ENCODE measurements at places on chromosomes 6 and 20.

DNA sequence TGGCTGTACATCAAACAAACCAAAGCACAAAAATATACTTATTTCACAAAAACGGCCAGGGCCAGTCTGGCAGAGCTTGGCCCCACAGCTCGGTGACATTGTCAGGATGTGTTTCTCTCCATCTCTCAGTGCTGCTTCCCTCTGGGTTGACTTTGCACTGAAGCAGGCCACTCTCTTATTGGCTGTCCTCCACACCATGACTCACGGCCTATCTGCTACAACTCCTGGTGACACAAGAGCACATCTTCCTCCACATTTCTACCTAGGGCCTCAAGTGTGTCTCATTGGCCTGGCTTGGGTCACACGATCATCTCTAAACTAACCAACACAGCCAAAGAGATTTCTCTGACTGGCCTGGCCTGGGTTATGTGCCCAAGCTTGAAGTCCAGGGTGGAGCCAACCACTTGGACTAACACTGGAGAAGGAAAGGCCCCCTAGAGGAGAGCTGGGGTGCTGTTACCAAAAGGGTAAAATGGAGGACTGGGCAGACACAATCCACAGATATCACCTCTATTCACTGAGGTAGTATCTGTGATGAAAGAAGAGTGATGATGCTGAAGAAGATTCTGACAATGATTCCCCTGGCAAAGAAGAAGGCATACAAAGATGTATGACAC is 159.8 kb upstream of the TSHZ2 start:
- DNase-seq, result peak; percentile 5

GRCh38 chr6:130409418-130410100 is 43.7 kb downstream of the TMEM200A start:
- no peak for DNase-seq

DNA sequence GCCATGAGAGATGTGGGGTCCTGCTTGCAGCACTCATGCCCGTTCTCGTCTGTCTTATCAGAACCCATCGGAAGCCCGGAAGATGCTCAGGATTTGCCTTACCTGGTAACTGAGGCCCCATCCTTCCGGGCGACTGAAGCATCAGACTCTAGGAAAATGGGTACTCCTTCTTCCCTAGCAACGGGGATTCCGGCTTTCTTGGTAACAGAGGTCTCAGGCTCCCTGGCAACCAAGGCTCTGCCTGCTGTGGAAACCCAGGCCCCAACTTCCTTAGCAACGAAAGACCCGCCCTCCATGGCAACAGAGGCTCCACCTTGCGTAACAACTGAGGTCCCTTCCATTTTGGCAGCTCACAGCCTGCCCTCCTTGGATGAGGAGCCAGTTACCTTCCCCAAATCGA is 8.3 kb downstream of the PI16 start:
- DNase-seq, result peak; percentile 18

- DNase-seq, result no peak
Observed at GRCh38 chr6:166449036-166449435, 66.3 kb upstream of the MPC1 start.

GRCh38 chr6:28615955-28616747 is 90.5 kb downstream of the GPX5 start:
- no peak for DNase-seq

DNA sequence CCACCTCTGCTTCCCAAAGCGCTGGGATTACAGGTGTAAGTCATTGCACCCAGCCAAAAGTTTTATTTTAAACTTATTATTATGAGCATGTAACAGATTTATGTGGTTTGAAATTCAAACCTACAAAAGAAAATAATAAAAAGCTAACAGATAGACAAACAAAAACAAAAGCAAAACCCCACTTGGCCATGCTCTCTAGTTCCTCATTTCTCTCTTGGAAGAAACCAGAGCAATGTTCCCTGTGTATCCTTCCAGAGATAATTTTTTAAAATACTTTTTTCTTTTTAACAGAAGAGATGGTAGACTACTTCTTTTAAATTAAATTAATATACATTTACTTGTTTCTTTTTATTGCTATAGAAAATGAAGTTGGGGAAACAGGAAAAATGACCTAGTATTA is 28.0 kb upstream of the SLC17A3 start:
- no peak for DNase-seq

- peak; percentile 72 for DNase-seq
Observed at GRCh38 chr6:14638906-14639761, 521.6 kb downstream of the CD83 start.

GRCh38 chr20:39632176-39632575 is 670.0 kb downstream of the DHX35 start:
- no peak for DNase-seq

- no peak for DNase-seq
Observed at GRCh38 chr6:123022975-123023374, 26.9 kb downstream of the CLVS2 start.

DNA sequence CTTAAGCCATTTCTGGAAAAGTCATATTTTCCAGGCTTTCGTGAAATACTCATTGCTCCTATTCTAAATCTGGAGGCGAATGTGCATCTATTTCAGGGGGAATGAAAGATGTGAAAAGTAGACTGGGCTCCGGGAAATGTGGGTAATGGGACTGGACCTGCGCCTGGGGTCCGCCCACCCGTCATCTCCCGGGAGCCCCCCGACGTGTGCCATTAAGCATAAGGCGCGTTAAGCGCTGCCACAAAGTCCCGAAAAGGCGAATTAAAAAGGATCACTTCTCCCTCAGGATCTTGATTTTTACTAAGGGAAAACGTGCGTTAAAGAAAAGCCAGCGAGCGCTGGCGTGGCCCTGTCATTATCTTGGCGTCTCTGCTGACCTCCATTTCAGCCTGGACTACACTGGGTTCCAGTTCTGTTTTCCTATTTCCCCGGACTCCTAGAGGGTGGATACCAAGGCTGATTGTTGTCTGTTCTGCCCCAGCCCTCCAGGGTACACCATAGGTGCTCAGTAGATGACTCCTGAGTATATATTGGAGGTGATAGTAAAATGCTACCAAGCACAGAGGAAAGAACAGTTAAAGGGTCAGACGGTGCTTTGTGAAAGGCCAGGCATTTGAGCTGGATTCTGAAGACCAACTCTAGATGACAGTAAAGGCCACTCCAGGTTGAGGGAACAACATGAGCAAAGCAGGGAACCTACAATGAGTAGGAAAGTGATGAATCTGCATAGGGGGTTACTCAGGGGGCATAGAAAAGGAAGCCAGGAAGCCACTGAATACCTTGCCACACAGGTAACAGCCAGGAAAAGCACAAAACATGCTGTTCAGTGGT is 89.2 kb upstream of the ARID1B start:
- DNase-seq, result peak; percentile 64

GRCh38 chr6:100612094-100612493 is 147.4 kb upstream of the SIM1 start:
- DNase-seq, result no peak

- peak; percentile 48 for DNase-seq
Observed at GRCh38 chr6:169589293-169589692, 112.5 kb downstream of the WDR27 start.

DNA sequence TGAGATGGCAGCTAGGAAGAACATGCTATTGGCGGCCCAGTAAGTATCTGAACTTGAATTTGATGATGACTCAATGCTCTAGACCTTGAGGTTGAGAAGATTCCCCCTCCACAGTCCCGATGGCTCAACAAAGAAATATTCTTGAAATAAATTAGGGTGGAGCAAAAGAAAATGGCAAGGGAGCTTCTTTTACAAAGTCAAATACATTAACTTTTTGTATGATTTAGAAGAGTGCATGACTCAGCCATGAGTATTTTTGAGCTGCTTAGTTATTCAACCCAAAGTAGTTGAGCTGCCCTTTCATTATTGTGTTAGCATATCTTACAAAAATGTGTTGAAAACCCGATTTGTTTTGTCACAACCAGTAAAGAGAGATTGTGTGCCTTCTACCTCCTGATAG is 7.6 kb downstream of the TFAP2C start:
- DNase-seq, result peak; percentile 95

- DNase-seq, result no peak
Observed at GRCh38 chr6:53648184-53648943, 17.2 kb downstream of the KLHL31 start.

DNA sequence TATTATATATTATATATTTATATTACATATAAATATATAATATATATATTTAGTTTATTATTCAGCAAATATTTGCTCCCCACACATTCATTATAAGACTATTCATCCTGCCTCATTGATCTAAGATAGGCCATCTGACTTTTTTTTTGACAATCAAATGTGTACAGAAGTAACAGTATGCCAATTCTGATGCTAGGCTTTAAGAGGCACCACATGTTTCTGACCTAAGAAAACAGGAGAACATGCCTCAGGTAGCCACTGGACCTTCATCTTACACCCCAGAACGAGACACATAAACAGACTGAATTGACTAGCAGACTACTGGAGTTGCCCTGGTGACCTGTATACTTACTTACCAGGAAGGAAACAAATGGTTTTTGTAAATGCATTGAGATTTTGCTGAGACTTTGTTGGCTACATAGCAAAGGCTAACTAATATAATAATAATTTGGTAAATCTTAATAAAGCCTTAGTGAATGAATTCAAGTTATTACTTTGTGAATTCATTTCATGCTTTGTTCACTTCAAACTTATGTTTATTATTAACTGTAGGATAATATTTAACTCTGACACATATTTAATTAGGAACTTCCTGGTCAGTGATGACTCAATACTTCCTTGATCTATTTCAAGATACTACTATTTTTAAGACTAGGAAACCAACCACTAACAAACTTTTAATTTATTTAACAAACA is 13.4 kb upstream of the MYO6 start:
- peak; percentile 26 for DNase-seq

- DNase-seq, result no peak
Observed at GRCh38 chr6:146422789-146423375, 120.8 kb upstream of the RAB32 start.

DNA sequence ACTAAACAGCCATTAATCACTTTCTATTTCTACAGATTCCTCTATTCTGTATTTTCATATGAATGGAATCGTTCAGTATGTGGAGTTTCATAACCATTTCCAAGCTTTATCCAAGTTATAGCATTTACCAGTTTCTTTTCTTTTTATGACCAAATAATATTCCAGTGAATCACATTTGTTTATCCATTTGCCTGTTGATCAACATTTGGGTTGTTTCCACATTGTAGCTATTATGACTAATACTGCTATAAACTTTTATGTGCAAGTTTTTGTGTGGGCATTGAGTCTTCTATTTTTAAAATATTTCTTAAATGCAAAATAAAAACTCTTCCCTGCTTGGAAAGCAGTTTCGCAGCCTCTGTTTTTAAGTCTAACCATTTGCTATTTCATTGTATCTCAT is 336.4 kb upstream of the OPRM1 start:
- no peak for DNase-seq

- peak; percentile 48 for DNase-seq
Observed at GRCh38 chr20:48722737-48723191, 105.0 kb downstream of the PREX1 start.

DNA sequence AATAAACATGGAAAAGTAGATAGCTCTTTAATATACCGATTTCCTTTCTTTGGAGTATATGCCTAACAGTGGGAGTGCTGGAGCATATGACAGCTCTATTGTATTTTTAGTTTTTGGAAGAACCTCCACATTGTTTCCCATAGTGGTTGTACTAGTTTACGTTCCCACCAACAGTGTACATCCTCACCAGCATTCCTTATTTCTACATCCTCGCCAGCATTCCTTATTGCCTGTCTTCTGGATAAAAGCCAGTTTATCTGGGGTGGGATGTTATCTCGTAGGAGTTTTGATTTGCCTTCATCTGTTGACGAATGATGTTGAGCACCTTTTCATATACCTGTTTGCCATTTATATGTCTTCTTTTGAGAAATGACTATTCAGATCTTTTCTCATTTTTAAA is 2.6 kb downstream of the MICA start:
- DNase-seq, result no peak

- peak; percentile 73 for DNase-seq
Observed at GRCh38 chr6:132526461-132526860, 11.6 kb upstream of the TAAR9 start.

DNA sequence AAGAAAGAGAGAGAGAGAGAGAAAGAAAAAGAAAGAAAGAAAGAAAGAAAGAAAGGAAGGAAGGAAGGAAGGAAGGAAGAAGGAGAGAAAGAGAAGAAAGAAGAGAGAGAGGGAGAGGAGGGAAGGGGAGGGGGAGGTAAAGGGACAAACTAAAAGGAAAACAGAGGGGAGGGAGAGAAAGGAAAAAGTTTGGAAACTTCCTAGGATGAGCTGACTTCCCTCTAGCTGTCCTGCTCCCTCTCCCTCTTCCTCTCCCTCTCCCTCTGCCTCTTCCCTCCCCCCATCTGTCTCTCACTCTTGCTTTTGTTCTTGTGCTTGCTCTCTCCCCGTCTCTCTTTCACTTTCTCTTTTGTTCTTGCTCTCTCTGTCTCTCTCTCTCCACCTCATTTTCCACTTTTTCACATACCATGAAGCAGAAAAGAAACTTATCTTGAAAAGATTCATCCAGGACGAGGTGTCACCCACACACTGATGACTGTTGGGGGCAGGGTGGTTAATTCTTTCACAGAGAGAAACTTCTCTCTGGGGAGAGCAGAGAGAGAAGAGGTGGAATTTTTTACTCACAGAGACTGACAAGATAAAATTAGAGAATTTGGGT is 56.4 kb upstream of the DUSP22 start:
- peak; percentile 56 for DNase-seq

DNA sequence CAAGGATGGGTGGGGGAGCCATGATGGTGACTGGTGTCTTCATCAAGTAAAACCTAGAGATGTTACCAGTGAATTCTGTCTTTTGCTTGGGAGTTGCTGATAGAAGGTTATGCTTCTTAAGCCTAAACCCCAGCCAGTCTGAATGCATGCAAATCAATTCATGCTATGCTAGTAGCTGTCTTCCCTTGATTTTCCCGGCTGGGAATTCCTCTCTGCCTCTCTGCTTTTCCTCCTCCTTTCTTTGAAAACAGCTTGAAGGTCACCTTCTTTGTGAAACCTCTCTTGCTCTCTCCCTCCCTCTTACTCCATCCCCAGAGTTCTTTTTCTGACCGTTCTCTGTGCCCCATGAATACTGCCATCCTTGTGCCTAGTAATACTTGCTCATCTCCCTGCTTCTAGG is 58.9 kb downstream of the TMEM200A start:
- no peak for DNase-seq

- no peak for DNase-seq
Observed at GRCh38 chr6:23851522-23851921, 274.5 kb upstream of the NRSN1 start.

DNA sequence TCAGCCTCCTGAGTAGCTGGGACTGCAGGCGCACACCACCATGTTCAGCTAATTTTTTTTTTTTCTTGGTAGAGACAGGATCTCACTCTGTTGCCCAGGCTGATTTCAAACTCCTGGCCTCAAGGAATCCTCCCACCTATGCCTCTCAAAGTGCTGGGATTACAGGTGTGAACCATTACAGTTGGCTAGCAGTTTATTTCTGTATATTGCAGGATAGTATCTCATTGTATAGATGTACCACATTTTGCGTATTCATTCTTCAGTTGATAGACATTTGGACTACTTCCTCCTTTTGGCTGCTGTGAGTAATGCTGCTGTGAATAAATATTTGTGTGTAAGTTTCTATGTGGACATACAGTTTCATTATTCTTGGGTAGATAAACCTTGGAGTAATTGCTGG is 32.9 kb downstream of the ASXL1 start:
- DNase-seq, result no peak

- DNase-seq, result no peak
Observed at GRCh38 chr6:114055349-114055748, 84.4 kb upstream of the HDAC2 start.

- DNase-seq, result peak; percentile 62
Observed at GRCh38 chr6:157143890-157144798, 179.2 kb downstream of the TMEM242 start.

Data from RPMI7951 (cell line).